ENCODE measurements at places on chromosomes 1 and 21.
A peak's percentile ranks its signal among the peaks of the same experiment; 100 is the strongest.

DNA sequence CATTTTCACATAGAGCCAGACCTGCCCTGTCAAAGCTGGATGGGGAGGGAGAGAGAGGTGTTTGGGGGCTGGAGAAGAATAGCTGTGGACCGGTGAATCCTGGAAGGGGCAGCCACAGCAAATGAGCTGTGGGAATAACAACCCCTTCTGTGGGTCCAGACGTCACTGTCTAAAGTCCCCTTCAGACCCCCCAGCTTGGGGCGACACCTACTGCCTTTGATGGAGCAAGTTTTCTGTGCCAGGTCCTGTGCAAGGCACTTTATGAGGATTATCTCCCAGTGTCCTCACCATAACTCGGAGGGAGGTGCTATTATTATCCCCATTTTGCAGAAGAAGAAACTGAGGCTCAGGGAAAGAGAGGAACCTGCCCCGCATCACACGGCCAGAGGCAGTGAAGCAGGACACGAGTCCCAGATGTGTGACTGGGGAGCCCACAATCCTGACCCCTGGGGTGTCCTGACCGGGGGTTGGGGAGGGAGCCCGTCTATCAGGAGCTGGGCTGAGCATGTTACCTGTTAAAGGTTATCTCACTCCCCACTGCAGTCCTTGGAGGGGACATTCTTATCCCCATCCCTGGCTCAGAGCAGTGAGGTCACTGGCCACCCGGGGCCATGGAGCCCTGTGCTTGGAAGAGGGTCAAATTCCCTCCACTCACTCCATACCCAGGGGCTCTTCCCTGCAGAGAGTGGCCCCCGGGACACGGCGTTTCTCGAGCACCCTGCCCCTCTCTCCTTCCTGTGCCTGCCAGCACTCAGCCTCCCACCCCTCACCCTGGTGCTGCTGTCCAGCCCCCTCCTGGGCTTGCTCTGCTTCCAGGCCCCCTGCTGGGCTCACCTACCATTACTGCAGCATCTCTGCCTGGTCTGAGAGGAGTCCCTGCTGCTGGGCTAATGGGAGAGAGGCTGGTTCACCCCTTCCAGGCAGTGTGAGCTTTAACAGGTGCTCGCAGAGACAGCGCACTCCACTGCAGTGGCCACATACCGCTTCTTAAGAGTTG is 132.9 kb downstream of the PTPRU start:
- no peaks in the 10 kb centered on the region for H3K36me3 ChIP-seq
- H3K27me3 ChIP-seq, result no peaks in the 10 kb centered on the region
- H3K4me3 ChIP-seq, result no peak overlapping the region
- H3K4me1 ChIP-seq, result no peaks in the 10 kb centered on the region

DNA sequence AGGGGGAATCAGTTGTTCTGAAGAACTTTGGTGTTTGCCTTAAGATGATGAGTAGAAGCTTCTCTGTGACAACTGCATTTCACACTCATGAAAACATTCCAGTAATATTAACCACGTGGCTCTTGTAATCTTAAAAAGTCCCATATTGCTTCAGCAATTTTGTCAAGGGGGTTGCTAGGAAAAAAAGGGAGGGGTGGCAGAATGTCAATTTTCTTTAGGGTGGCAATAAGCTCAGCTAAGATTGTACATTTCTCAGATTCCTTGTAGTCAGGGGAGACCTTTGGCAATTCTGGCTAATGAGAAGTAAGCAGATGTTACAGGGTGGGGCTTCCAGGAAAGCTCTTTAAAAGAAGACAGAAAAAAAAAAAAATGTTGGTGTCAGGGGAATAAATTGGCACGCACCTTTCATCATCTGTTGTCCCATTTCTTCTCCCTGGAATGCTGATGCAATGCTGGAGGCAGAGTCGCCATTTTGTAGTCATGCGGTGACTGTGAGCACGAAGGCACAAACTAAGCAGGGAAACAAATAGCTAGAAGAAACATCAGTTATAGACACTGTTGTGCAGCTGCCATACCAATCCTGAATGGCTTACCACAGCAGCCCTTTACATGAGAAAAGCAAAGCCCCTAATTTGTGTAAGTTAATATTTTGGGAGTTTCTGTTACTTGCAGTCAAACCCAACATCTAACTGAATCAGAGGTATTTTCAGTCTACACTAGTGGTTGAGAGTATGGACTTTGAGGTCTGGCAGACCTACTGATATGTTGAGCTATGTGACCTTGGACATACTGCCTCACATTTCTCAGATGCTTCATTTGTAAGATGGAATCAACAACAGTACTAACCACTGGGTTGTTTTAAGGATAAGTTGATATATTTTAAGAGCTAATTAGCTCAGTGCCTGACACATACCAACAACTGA is 56.1 kb upstream of the MRPS6 start:
- no peak overlapping the region for H3K4me3 ChIP-seq
- H3K4me1 ChIP-seq, result no peaks in the 10 kb centered on the region
- no peak overlapping the region for H3K27ac ChIP-seq

GRCh38 chr1:192600275-192600674 is 24.7 kb downstream of the RGS1 start:
- no peaks in the 10 kb centered on the region for H3K4me1 ChIP-seq
- H3K36me3 ChIP-seq, result no peaks in the 10 kb centered on the region
- H3K27ac ChIP-seq, result no peak overlapping the region
- H3K4me3 ChIP-seq, result no peak overlapping the region
- DNase-seq, result no peak

DNA sequence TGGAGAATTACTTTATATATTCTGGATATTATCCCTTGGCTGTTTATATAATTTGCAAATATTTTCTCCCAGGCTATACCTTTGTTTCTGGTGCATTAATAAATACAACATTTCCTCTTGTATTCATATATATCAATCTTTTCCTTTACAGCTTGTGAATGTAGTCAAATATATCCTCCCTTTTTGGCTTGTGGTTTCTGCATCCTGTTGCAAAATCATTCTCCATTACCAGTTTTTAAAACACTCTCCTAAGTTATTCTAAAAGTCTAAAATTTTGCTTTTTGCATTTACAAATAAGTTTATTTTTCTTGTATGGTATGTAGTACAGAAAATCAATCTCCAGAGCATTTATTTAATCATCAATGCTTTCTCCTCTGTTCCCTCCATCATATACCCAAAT is 909.4 kb downstream of the ADGRL2 start:
- no peaks in the 10 kb centered on the region for H3K27me3 ChIP-seq
- H3K36me3 ChIP-seq, result no peaks in the 10 kb centered on the region
- no peak overlapping the region for H3K4me3 ChIP-seq
- no peaks in the 10 kb centered on the region for H3K4me1 ChIP-seq
- no peak for DNase-seq
- no peak overlapping the region for H3K27ac ChIP-seq

DNA sequence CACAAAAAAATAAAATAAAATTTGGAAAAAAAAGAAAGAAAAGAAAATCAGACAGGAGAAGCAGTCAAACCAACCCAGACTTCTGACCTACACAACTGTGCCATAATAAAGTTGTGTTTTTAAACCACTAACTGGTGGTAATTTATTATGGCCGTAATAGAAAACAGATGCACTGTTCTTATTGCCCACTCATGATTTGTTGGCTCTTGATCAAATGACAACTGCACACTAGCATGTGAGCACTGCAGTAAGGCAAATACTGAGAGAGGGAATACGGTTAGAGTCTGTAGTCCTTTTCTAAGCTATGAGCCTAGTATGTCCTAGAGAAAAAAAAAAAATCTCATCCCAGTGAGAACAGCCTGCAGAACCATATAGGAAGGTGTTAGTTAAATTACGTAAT is 61.2 kb upstream of the TNR start:
- H3K36me3 ChIP-seq, result no peaks in the 10 kb centered on the region
- no peak overlapping the region for H3K4me3 ChIP-seq
- H3K27ac ChIP-seq, result no peak overlapping the region
- DNase-seq, result no peak
- H3K4me1 ChIP-seq, result no peaks in the 10 kb centered on the region

- H3K4me3 ChIP-seq, result peak overlapping the region; percentile 87
- H3K36me3 ChIP-seq, result peaks cover under 1% of the 10 kb centered on the region
- peaks cover 19% of the 10 kb centered on the region for H3K4me1 ChIP-seq
- H3K27me3 ChIP-seq, result no peaks in the 10 kb centered on the region
- peak overlapping the region; percentile 66 for H3K27ac ChIP-seq
- DNase-seq, result no peak
These were observed 696 bp downstream of the LSS start for GRCh38 chr21:46227811-46228344.

GRCh38 chr1:47873337-47873736 is 123.8 kb downstream of the TRABD2B start:
- H3K27me3 ChIP-seq, result no peaks in the 10 kb centered on the region
- H3K27ac ChIP-seq, result no peak overlapping the region
- no peak for DNase-seq
- no peak overlapping the region for H3K4me3 ChIP-seq
- H3K4me1 ChIP-seq, result no peaks in the 10 kb centered on the region
